ENCODE measurements at places on chromosomes 16 and 17.

DNA sequence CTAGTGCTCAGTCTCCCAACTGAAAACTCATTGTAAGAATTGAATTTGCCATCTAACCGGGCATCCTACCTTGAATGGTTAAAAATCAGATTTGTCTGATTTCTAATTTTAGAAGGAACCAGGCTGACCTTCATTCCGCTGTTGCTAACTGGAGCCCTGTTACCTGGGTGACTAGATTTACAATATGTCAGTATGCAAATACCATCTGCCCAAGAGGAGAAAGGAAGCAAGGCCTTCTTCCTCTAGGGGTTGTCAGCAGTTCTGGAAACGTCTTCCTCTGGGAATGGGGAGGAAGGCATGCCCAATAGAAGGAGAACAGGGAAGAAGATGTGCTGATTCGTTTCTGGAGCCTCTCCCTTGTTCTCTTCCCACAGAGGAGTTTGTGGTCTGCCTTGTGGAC is 137.9 kb downstream of the PITPNC1 start:
- no peak for DNase-seq

DNA sequence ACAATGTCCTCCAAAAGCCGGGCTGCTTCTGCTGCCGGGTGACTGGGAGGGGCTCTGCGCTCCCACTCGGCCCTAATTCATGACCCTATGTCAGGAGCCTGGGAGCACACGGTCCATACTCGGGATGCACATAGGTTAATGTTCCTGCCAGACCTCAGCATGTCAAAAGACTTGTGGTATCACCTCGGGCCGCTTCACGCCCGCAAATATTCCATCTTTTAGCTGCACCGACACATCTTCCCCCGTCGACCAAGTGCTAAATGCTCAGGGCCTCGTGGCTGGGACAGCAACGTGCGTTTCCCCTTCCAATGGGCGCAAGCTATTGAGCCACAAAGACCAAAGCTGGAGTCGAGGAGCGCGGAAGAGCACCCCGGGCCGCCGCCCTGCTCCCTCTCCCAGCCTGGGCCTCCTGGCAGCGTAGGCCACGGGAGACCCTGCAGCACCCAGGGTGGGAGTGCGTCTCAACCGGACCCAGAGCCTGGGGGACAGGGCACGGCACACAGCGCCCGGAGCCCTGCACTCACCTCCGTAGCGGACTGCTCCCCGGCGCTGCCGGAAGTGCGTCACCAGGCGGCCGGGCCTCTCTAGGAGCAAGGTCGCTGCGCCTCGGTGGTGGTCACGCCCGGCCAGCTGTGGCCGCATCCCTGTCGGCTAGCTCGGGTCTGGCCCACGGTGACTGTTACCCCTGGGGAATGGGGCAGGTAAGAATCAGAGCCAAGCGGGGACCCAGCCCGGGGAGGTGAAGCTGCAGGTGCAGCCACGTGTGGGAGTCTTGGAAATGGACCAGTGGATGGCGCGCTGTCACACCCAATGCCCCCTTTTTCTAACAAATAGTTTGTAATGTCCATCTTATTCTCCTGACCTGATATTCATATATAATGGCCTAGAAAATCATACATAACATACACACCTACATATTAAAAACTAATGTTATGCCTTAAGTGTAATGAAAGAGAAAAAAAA is at the start of gene ZNF23:
ZNF23 (minus strand) TSS at position 562 of the 963 bp plus-strand sequence. CDS start 5,451 bp downstream, outside the sequence.
- DNase-seq: peak; percentile 87

GRCh38 chr16:30619202-30619601 is 9.0 kb upstream of the ZNF689 start:
- DNase-seq: no peak

DNA sequence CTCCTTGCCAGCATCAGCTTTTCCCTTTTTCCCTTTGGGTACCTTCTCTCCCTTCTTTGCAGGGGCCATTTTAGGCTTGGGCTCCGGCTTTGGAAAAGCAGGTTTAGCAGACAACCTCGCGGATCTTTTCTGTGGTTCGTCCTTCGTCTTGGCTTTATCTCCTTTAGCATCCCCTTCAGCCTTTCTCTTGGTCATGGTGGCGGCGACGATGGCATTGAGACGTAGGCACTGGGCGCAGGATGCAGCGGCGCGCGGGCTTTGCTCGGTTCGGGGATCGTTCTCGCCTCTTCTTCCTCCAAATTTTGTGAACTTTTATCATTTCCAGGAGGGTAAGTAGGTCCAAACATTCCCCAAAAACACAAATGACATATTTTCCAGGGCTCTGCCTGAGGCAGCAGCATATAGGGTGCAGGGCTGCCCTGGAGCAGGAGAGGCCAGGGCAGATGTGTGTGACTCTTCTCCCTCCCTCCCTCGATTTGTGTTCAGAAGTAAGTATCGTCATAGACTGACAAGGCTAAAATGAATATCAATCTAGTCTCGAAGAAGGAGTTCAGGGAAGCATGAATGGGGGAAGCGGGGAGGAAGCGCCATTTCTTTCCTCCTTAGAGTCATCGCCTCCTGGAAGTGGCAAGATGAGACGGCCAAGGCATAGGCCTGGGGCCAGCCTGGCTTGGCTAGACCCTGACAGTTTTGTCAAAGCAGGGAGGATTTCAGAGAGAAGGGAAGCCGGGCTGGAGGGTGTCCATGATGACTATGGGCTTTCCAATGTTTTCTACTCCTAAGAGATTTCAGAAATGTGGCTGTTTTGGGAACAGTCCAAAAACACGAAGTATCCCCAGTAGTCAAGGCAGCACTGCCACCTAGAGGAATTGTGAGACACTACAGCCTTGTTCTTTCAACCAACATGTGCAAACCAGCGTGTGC is 13.2 kb downstream of the CHCT1 start:
- DNase-seq: peak; percentile 43

DNA sequence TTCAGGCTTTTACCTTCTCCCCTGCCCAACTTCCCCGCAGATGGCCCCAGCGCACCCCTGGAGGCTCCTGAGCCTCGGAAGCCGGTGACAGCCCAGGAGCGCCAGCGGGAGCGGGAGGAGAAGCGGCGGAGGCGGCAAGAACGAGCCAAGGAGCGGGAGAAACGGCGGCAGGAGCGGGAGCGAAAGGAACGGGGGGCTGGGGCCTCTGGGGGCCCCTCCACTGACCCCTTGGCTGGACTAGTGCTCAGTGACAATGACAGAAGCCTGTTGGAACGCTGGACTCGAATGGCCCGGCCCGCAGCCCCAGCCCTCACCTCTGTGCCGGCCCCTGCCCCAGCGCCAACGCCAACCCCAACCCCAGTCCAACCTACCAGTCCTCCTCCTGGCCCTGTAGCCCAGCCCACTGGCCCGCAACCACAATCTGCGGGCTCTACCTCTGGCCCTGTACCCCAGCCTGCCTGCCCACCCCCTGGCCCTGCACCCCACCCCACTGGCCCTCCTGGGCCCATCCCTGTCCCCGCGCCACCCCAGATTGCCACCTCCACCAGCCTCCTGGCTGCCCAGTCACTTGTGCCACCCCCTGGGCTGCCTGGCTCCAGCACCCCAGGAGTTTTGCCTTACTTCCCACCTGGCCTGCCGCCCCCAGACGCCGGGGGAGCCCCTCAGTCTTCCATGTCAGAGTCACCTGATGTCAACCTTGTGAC is 3.6 kb downstream of the MAPK7 start:
- no peak for DNase-seq

DNA sequence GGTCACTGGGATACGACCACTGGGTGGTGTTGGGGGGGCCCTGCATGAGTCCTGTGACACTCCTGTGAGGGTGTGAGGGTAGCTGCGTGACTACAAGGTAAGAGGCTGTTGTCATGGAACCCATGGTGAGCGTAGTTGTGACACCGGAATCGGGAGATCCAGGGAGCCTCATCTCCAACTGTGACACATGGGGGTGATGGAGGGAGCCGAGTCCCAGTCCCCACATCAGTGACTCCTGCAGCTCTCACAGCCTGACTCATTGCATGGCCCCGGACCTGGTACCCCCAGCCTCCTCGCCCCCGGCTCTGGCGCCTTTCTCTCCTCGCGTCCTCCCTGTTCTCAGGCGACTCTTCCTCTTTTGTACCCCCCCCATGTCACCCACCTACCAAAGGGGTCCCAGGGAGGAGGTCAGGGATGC is 14.2 kb downstream of the CDH16 start:
- DNase-seq: no peak

- DNase-seq: no peak
Measured at GRCh38 chr16:80027007-80027965, 426.7 kb upstream of the MAF start.

- DNase-seq: no peak
Measured at GRCh38 chr17:43979011-43979410, 25.3 kb upstream of the PYY start.

GRCh38 chr16:11205065-11205699 is 50.8 kb downstream of the SOCS1 start:
- no peak for DNase-seq

- DNase-seq: no peak
Measured at GRCh38 chr16:2187212-2187611, 9.2 kb downstream of the CASKIN1 start.

GRCh38 chr17:5486206-5487124 is at the start of gene MIS12:
MIS12 (plus strand) TSS chr17:5486566; CDS start chr17:5488863, 2,297 bp downstream.
- DNase-seq: peak; percentile 99

DNA sequence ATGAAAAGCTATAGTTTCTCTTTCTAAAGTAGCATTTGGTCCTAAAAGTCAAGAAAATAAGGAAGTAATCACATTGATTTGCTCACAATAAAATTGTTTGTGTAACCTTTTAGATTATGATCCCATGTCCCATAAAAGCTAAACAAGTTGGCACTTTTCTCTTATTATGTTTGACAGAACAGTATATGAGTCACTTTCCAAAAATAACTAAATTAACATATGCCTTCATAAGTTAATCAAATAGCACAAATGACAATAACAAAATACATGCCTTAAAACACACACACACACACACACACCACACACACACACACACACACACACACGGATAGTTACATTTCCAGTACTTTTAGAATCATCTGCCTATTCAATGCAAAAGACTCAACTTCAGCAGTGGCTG is 2.8 kb downstream of the MED13 start:
- DNase-seq: no peak

GRCh38 chr16:55834049-55834448 is 1.2 kb upstream of the CES1 start:
- no peak for DNase-seq

DNA sequence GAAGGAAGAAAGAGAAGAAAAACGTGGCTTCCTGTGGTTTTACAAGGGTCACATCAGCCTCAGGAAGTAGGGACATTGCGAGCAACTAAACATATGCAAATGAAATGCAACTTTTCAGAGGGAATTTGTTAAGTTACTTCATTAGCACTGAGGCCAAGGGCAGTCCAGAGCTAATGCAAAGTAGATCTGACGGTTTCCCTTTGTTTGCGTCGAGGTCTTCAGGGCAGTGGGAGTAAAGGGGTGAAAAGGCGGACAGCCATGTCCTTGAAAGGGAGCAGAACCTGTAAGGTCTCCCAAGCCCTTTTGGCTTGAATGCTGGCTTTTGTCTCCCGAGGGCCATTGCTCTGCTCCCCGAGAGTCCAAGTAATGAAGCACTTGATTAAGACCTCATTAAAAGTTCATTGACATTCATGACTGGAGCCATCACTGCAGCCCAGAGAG is 85.0 kb downstream of the PMP22 start:
- no peak for DNase-seq

- no peak for DNase-seq
Measured at GRCh38 chr17:68627956-68628575, 26.9 kb upstream of the FAM20A start.

- no peak for DNase-seq
Measured at GRCh38 chr16:74951681-74952080, 33.2 kb downstream of the WDR59 start.

- DNase-seq: no peak
Measured at GRCh38 chr17:15659236-15659635, 24.9 kb downstream of the TRIM16 start.

GRCh38 chr17:41659427-41660212 is 29.1 kb upstream of the EIF1 start:
- DNase-seq: no peak

DNA sequence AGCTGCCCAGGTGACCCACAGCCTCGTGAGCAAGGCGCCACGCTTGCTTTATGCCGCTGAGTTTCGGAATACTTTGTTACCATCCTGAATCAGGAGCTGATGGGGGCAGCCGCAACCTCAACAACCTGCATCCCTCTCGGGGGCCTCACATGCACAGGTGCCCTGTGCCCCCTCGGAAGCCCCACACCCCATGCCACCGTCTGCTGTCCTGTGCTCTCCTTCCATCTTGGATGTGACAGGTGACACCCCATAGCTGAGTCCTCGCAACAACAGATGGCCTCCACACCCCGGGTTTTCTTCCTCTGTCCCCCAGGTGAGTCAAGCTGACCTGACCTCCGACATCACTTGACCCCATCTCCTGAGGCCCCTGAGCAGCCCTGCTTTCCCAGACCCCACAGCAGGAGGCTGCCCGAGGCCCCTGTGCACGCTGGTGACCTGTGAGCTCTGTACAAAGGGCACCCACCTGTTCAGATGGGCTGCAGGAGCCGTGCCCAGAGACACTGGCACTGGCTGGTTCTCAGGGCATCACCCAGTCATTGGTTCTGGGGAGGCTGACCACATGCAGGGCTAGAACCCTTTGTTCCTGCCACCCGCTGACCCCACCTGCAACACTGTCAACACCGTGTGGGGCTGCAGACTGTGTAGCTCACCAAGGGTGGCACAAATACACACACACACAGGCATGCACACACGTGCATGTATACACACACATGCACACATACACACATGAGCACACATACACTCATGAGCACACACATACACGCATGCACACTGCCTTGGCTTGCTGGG is 57.7 kb downstream of the RMI2 start:
- no peak for DNase-seq

DNA sequence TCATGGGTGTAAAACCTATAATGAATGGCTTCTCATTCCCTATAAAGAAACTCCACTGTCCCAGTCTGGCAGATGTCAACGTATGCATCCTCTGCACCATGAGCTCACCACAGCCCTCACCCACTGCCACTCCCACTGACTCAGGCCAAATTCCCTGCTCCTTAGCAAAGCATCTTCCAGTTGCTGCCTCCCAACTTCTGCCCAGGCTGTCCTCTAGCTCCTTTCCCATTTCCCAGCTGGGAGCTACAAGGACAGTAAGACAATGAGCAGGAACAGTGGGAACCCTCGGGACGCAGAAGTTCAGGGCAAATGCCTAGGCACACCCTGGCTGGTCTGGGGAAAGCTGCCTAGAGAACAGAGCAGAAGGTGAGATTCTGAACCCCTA is 9.1 kb upstream of the THAP11 start:
- DNase-seq: no peak

GRCh38 chr16:23835390-23836077 is at the start of gene PRKCB:
PRKCB (plus strand) TSS chr16:23835983.
- DNase-seq: peak; percentile 85

DNA sequence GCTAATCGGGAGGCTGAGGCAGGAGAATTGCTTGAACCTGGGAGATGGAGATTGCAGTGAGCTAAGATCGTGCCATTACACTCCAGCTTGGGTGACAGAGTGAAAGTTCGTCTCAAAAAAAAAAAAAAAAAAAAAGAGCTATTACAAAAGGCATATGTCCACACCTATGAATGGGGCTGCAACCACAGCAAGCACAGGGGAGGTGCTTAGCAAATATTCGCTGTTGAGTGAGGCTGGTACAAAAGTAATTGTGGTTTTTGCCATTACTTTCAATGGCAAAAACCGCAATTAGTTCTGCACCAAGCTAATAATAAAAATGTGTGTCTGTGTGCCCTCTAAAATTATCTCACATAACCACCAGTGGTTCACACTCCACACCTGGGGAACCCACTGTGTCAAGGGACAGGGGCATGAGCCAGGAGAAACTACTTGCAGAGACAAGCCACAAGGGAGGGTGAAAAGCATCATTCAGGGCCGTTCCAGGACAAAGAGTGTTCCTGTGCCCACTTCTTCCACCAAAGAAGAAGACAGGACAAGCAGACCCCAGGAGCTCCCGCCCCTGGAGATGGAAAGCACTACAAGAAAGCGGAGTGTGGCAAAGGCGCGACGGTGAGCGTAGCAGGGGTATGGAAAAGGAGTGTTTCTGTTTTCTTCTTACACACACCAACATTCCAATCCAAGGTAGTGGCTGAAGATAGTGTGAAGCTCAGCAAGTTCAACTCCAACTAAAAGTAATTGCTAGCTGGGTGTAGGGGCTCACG is 84.4 kb upstream of the CNEP1R1 start:
- DNase-seq: no peak
